ENCODE measurements at places on chromosomes 12 and 14.

GRCh38 chr14:62946221-62946620 is 99.0 kb downstream of the KCNH5 start:
- no peak for DNase-seq

GRCh38 chr12:127287256-127287655 is 979.7 kb upstream of the TMEM132C start:
- no peak for DNase-seq

DNA sequence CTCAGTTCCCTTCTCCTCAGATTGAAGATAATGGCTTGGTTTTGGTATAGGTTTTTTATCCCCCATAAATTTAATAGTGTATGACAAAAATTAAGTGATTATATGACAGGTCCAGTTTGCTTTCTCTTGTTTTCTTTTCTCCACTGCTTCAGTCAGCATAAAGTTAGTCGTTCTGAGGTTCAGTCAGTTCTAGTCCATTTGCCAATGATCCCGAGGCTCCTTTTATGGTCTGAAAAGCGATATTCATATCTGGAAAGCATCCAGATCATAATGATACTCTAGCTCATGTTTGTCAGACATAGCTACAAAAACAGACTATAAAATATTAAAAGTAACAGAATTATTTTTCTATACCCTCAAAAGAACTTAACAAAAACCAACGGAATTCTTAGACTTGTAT is 67.1 kb upstream of the SLC38A4 start:
- DNase-seq: no peak

GRCh38 chr14:36583242-36583892 is 953 bp upstream of the NKX2-8 start:
- no peak for DNase-seq

DNA sequence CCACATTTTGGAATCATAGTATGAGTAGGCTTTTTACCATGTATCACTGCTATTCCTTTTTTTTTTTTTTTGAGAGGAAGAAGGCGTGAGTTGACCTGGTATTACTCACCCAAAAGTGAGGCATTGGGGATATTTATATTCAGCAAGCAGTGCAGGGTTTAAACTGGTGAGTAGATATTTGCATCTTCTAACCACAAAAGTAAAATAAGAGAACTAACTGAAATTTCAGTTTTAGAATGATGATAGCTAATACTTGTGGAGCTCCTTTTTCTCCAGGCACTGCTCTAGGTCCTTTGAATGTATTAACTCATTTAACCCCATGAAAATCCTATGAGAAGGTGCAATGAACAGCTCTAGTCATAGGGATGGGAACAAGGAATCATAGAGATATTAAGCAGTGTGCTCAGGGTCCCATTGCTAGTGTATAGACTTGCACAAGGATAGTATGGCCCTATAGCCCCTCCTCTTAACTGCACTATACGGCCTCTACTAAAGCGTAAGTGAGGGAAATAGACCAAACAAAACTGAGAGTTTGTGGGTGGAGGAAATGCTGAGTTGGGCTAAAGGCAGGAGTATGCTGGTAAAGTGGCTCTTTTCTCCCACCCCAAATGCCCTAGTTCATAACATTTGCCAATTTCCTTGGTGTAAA is 104.3 kb upstream of the MAX start:
- no peak for DNase-seq

GRCh38 chr12:26396402-26396801 is 201.0 kb downstream of the SSPN start:
- no peak for DNase-seq

GRCh38 chr12:6742834-6743233 is 10.1 kb downstream of the MLF2 start:
- no peak for DNase-seq

DNA sequence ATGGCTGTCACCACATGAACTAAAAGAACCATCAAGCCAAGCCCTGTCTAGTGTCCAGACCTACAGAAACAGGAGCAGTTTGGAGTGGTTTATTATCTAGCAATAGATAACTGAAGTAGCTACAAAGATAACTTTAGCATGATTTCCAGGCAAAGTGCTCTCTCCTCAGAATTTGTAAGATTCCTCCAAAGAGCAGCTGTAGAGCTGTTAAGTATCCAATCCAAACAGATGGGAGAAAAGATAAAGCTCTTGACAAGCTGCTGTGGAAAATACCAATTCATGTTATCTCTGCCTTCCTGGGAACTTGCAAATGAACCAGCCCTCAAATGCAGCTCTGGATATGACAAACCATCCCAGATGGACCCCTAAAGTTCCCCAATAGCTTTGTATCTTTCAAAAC is 78.9 kb upstream of the RESF1 start:
- no peak for DNase-seq

DNA sequence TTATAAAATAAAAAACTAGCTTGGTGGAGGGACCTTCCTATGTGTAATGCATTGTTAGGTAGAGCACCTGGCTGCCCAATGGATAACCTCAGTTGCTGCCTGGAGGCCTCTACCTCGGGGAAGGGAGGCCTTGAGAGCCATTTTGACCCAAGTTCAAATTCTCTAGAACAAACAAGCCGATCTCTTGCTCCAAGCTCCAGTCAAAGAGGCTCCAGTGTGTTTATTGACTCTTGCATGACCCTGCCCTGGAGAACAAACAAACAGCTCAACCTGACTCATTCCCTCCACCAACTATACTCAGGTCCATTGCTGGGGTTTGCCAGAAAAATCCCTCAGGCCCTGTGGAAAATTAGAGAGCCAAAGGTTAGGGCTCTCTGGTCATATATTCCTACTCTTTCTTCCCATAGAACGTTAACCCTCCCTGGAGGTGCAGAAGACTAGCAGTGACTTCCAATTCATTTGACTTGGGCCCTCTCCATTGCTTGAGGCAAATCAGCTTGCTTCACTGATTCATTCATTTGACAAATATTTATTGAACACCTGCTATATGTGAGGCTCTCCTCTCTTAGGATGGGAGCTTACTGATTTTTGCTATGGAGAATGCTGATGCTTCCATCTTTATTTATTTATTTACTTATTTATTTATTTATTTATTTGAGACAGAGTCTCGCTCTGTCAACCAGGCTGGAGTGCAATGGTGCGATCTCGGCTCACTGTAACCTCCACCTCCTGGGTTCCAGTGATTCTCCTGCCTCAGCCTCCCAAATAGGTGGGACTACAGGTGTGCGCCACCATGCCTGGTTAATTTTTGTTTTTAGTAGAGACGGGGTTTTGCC is 73.7 kb upstream of the CISTR start:
- no peak for DNase-seq

DNA sequence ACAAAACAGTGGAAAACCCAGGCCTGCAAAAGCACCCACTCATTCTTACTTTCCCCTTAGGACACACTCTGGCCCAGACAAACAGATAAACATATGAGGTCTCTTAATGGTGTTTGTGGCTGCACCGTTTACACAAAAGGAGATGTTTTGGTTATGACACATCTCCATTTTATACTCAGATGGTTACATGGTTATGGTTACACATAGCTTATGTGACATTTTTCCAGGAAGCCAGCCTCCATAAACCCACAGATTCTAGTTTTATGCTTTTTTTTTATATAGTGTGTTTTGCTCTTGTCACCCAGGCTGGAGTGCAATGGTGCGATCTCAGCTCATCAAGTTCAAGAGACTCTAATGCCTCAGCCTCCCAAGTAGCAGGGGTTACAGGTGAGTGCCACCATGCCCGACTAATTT is 3.5 kb upstream of the KLRD1 start:
- DNase-seq: no peak

GRCh38 chr12:12947902-12948301 is 4.1 kb downstream of the GPRC5D start:
- no peak for DNase-seq

- no peak for DNase-seq
These were observed 80.1 kb downstream of the CEP83 start for GRCh38 chr12:94379479-94380113.

DNA sequence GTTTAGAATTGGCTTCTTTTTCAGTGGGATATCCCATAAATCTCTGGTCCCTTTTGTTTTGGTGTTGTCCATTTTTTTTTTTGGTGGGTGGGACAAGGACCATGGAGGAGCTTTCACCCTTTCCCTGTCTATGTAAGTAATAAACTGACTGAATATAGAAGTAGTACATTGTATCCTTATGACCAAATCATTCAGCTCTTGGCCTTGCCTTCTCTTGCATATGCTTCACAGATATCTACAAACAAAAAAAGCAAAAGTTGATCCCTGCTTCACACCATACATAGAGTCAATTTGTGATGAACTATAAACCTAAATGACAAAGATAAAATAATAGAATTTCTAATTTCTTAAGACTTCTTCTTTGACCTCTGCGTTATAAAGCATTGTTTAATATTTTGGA is 59.8 kb downstream of the SIX1 start:
- DNase-seq: no peak

DNA sequence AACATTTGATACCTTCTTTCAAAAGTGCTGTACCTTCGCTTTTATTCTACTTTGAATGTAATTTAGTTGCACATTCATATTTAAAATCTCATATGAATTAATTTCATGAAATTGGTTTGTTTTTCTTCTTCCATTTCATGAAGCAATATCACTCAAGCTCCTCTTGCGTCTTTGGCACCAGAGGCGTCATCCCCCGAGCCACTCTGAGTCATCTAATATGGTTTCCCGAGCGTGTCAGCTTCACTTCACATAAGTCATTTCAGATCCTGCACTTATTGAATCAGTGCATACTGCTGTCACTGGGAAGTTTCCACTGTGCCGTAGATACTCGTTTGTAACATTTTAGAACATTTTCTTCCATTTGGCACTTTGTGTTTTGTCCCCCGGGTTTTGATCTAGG is 105.6 kb downstream of the SLC25A47 start:
- DNase-seq: no peak

DNA sequence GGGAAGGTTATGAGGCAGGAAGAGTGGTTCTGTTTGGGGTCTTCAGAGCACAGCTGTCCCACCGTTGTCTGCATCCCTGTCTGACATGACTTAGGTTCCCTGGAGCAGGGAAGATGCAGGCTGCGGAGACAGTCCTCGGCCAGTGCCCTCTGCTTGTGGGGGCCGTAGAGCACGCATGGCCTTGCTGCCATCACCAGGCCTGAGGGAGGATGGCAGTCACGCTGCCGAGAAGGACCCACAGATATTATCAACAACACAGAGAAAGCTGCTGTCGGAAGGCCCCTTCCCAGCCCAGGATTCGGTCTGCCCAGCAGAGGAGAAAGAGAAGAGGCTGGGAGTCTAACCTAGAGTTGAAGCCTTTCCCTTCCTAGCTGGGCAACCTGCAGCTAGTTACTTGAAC is 35.0 kb downstream of the ERH start:
- no peak for DNase-seq

DNA sequence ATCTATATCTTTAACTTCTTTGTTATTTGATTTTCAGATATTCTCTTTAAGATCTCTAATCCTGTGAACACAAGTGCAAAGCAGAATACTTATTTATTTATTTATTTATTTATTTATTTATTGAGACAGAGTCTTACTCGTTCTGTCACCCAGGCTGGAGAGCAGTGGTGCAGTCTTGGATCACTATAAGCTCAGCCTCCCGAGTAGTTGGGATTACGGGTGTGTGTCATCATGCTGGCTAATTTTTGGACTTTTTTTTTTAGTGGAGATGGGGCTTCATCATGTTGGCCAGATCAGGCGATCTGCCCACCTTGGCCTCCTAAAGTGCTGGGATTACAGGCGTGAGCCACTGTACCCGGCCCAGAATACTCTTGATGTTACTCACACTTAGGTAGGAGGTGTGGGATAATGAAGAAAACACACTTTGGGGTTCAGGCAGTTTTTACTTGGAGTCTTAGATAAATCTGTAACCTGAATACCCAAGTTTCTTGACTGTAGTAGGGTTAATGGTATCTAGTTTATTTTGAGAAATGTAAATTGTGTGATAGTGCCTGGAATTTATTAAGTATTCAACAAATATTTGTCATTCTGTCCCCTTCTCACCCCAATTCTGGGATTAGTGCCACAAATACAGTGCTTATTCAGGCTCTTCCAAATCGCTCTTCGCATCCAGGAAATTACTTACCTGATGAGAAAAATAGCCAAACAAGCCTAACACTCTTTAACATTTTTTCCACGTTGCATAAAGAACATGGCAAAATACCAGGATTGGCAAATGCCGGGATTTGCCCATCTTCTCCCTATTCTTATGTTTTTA is 33.0 kb downstream of the METAP2 start:
- no peak for DNase-seq

- DNase-seq: no peak
These were observed 11.6 kb downstream of the EIF2B1 start for GRCh38 chr12:123621619-123622530.

DNA sequence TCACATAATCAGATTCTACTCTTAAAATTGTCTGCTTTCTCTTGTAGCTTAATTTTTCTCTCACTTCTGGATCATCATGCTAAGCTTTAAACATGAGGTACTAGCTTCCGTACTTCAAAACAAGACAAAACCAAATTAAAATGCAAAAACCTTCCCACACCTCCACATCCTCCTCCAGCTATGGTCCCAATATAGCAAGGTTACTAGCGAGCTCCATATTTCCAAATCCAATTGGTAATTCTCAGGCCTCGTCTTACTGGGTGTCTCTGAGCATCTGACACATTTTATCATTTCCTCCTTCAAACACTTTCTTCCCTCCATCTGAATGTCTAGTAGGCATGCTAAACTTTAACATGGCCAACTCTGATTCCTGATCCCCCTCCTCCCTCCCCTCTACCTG is 7.9 kb upstream of the PAPOLA start:
- DNase-seq: no peak

DNA sequence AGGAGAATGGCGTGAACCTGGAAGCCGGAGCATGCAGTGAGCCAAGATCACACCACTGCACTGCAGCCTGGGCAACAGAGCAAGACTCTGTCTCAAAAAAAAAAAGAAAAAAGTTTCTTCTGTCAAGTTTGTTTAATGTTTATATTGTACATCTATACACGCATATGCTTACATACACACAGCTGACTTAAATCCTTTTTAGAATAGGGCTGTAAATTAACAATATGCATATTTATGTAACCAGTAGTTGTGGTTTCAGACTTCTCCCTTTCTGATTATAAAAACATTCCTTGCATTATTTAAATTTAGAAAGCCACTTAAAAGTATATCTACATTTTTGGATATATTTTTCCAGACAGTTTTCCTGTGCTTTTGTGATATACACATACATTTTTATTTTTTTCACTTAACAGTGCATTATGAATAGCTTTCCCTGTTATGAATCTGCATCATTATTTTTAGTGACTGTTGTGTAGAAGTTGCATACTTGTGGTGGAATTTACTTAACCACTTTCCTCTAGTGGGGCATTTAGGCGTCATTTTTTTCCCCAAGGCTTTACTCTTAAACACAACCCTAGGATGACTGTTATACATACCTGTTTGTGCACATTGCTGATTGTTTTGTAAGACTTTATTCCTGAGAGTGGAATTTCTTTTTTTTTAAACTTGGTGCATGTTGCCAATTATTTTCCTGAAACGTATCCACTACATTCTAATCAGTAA is 29.4 kb downstream of the POLR3B start:
- DNase-seq: no peak

- DNase-seq: no peak
These were observed 236.0 kb downstream of the BCL11B start for GRCh38 chr14:99035712-99036610.

DNA sequence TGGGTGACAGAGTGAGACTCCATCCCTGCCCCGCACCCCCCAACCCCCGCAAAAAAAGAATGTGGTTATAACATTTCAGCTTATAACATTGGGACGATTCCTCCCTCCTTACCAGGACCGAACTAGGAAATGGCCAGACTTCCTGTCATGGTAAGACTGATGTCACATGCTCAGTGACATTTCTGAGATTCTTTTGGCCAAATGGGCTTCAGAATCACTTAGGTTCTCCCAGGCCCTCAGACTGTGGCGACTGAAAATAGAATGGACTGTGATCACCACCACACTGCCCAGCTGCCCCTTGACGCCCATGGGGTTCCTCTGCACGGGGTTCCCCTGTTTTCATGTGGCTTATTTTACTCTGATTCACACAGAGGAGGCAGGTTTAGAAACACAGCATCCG is 115.0 kb upstream of the EVL start:
- DNase-seq: no peak
